ENCODE measurements at places on chromosomes 4 and X.

GRCh38 chrX:31633349-31633748 is 561.5 kb upstream of the FTHL17 start:
- DNase-seq, result no peak

- DNase-seq, result no peak
Observed at GRCh38 chr4:98262431-98262830, 1.2 kb downstream of the RAP1GDS1 start.

GRCh38 chr4:138413273-138413672 is 171.1 kb upstream of the SLC7A11 start:
- no peak for DNase-seq

- no peak for DNase-seq
Observed at GRCh38 chr4:136900696-136901095, 631.6 kb downstream of the PCDH18 start.

GRCh38 chr4:123246085-123246484 is 150.5 kb upstream of the SPRY1 start:
- no peak for DNase-seq

GRCh38 chr4:103567591-103567990 is 152.2 kb downstream of the TACR3 start:
- no peak for DNase-seq

GRCh38 chr4:30957706-30958105 is 237.5 kb downstream of the PCDH7 start:
- DNase-seq, result no peak

GRCh38 chr4:7598939-7599790 is 164.4 kb upstream of the PSAPL1 start:
- DNase-seq, result no peak

DNA sequence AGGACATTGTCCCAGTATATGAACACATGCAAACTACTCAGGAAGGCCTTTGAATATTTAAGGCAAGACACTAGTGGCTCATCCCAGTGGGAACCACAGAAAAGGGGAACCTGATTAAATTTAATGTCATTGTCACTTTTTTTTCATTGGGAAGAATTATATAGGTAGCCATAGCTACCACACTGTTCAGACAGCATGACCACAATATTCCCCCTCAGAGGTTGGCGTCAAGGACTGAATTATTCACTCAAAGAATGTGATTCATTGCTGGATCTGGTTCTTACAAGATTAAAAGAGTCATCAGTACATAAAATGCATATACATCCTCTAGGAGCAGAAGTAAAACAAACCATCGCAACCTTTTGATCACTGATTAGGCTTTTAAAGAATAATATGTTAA is 92.0 kb upstream of the SMARCAD1 start:
- DNase-seq, result no peak

DNA sequence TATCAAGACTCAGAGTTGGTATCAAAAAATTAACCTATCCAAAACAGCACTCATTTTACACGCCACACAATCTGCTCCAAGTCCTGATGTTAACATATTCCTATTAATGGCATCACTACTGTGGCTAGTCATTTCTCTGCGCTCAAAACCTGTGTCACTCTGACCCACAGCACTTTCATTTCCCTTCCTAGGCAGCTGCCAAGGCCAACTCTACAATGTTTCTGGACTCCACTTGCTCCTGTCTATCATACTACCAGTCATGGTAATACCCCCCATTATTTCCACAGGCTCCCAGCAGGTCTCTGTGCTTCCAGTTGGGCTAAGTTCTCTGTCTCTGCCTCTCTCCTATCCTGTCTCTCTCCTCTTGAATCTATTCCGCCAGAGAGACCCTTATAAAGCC is 323.6 kb downstream of the NR3C2 start:
- no peak for DNase-seq

DNA sequence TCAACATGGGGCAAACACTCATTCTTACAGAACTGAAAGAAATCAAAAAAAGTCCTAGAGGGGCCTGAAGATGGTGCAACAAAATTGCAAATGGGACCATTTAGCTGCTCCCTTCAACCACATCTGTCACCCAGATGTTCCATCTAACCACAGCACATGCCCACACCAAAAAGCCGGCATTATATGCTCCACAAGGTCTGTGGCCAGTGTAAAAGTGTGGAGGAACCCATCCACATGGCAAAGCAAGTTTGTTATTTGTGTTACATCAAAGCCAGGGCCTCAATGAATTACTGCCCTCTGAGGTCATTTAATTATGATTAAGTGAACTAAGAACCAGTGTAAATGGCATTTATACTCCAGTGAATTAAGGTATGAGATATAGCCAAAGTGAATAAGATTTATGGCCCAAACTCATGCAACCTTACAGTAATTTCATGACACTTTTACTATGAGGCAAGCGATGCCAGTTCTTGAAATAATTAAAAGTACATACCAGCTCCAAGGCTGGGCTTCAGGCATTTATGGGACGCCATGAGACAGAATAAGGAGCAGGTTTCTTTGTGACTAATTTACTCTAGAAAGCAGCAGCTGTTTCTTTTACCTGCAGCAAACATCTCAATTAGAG is 48.7 kb upstream of the FGF16 start:
- no peak for DNase-seq

DNA sequence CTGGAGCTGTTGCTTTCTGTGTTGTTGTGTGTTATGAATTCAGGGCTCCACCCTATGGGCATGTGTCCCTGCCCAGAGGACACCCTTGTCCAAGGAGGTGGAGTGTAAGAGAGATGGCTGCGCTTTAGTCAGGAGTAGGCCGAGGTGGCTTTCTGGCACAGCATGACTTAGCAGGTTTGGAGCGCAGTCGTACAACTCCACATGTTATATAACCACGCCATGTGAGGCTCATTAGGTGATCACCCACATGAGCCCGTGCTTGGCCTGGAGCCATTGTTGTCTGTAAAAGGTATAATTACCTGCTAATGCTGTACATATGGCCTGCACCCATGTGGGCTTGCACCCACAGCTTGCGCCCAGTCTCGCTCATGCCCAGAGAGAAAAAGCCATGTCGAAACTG is 15.8 kb upstream of the ANAPC4 start:
- DNase-seq, result no peak

- no peak for DNase-seq
Observed at GRCh38 chr4:15690020-15690809, 8.6 kb downstream of the FAM200B start.

All from breast epithelium (tissue), 4 donors.